GM04504 (cell line): ENCODE measurements at places on chromosomes 5 and 9.

DNA sequence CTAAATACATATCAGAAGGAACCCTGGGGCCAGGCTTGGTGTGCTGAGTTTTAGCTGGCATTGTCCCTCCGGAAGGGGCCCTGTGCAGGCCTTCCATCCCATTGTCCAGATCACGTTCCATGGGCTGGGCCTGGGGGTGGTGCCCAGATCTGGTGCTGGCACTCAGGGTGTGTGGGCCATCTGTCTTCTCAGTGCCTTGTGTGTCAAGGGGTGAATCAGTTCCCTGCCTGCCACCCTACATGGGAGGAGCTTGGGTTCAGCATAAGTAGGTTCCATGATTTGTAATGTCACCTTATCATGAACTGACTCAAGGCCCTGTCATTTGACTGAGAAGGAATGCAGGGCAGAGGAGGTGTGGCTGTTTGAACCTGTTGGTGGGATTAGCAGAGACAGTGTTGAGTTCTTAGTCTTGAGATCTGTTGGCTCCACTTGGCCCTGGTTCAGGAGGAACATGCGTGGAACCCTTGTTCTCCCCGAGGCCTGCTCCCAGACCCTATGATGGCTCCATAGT, 176.8 kb downstream of the MACROH2A1 start:
- DNase-seq, result no peak

DNA sequence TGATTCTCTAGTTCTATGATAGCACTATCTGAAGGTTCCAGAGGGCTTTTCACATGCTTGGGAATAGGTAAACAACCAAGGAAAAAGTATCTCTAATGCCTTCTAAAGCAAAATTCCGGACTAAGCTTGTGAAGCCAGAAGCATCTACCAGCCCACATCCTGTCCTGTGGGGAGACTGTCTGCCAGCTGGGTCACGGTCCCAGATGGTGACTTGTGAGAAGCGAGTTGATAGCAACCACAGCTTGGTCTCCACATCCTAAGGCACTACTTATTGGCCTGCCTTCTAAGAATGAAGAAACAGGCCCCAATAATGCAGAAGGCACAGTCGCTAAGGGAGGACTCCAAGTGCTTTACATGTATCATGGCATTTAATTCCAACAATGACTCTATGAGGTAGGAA, 184.1 kb upstream of the ADRA1B start:
- DNase-seq, result peak; percentile 17

DNA sequence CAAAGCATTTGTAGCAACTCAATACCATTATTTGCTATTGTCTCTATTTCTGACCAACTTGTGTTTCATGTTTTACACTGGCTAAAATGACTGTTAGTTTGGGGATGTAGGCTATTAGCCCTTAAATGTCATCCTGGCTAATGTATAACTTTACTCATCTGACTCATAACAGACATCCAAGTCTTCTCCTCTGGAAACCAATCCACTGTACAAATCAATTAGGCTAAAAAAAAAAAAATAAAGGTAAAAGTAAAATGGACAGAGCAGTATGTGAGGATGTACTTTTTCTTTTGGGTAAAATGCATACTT, 20.6 kb downstream of the MEGF9 start:
- DNase-seq, result no peak

DNA sequence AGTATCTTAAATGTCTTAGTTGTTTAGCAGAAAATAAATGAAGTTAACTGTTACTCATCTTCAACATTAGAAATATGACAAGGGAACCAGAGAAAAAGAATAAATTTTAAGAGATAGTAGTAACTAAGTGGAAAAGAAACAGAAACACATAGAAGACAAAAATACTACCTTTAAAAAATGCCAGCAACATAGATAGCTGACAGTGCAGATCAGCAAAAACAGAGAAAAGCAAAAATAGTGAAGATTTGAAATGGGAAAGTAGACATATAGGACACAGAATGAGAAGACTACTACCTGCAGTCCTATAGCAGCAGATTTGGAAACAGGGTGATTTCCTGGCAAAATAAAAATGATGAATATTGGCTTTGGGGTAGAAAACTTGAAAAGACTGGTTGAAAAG, 48.5 kb downstream of the ICE1 start:
- DNase-seq, result no peak

GRCh38 chr9:97809666-97810344, 43.2 kb upstream of the FOXE1 start:
- no peak for DNase-seq

GRCh38 chr9:12774861-12775678, at the start of gene LURAP1L:
TSS of gene LURAP1L (plus strand) at chr9:12775020. CDS start at chr9:12775716, 696 bp downstream.
- peak; percentile 68 for DNase-seq

- no peak for DNase-seq
Measured at GRCh38 chr5:132418881-132419280, 49.4 kb downstream of the SLC22A5 start.

GRCh38 chr9:16238623-16239138, 631.8 kb downstream of the BNC2 start:
- no peak for DNase-seq

DNA sequence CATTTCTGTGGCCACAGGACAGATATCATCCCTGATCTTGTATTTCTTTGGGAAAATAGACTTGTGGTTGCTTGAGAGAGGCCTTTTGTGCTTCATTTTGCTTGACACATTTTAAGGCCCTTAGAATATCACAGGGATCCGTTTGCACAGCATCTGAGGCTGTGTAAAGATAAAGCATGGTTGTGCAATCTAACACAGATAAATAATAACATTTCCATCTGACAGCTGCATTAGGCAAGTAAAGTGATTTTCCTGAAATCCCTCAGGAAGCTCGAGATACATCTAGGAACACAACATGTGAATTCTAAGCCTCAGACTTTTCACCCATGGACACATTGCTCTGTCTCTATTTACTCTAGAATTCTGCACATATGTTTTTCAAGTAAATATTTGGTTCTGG, 212.8 kb upstream of the ADAMTSL1 start:
- DNase-seq, result no peak

- DNase-seq, result peak; percentile 84
Measured at GRCh38 chr5:102959055-102959454, 160.9 kb downstream of the GIN1 start.

GRCh38 chr5:31161781-31162181, 31.7 kb upstream of the CDH6 start:
- DNase-seq, result no peak

DNA sequence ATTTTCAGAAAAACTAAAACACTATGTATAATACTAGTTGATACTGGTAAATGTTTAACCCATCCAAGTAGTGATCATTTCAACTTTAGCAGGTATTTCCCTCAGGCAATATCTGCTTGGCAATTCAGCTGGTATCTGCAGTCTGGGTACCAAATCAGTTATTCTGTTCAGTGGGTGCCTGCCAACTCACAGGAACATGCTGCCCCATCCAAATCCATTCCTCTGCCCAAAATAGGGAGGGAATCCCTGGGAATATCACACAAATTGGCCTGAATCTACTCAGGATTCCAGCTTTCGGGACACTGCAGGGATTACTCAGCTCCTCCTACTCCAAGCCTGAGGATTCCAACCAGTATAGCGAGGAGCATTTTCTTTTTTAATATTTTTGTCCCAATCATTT, 61.7 kb upstream of the PDE4D start:
- no peak for DNase-seq

- no peak for DNase-seq
Measured at GRCh38 chr5:165258197-165258771, 1752.9 kb downstream of the MAT2B start.

DNA sequence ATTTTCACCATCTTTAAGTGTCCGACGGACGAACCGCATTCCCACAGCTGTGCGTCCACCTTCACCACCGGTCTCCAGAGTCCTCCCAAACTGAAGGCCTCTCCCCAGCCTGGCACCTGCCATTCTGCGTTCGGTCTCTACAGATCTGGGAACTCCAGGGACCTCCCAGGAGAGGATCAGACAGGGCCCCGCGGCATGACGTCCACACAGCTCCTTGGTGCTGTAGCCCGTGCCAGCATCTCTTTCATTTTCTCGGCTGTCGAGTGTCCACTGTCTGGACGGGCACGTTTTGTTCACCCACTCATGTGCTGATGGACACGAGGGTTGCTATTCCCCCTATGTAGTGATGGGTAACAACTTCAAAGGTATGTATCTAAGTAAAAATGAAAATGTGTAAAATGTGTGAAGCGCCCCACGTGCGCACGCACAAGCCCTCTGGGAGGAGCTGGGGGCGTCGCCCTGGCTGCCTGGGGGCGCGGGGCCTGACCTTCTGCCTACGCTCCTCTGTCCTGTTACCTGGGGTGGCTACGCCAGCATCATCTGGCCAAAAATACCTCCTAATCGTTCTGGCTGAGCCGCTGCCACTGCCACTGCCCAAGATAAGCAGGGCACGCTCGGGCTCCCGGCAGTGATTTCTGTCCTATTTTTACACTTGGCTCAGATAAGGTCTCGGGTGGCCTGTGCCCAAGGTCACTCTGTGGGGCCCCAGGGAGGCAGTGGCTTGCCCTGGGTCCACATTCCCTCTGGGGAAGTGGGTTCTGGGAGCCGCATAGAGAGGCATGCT, 10.8 kb upstream of the SLC12A7 start:
- no peak for DNase-seq

GRCh38 chr5:136079195-136079985, 50.6 kb downstream of the TGFBI start:
- DNase-seq, result no peak

- DNase-seq, result no peak
Measured at GRCh38 chr9:107612136-107612535, 122.6 kb upstream of the KLF4 start.

DNA sequence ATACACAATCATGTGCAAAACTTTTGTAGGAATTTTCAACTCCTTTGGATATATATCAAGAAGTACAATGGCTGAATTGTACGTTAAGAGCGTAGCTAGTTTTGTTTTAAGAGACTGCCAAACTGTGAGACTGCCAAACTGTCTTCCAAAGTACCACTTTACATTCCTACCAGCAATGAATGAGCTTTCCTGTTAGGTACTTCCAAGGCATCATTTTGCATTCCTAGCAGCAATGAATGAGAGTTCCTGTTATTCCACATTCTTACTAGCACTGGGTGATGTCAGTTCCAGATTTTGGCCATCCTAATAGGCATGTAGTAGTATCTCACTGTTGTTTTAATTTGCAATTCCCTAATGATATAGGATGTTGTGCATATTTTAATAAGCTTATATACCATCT, 219.3 kb downstream of the KCNN2 start:
- no peak for DNase-seq

DNA sequence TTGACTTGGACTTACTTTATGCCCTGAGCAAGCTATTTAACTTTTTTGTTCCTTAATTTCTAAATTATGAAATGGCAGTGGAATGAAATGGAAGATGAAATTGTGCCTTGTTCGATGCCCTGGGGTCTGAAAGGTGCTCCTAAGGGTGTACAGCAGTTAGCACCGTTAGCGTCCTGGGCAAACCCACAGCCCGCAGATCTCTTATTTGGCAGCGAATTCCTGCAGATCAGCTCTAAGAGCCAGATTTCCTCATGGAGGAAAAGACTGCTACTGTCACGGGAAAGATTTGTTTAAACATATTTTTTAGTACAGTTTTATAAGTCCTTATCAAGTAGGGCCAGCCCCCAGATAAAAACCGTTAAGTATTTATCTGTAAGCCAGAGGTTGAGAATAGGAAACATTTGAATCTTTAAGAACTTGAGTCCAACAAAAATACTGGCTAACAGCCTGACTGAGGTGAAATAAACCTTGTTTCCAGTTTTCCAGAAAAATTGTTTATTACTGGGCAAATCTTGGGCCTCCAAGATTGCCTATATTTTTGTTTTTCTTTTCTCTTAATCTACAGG, 216.5 kb upstream of the DMRT1 start:
- no peak for DNase-seq

- DNase-seq, result no peak
Measured at GRCh38 chr5:152372875-152373274, 32.2 kb downstream of the NMUR2 start.

DNA sequence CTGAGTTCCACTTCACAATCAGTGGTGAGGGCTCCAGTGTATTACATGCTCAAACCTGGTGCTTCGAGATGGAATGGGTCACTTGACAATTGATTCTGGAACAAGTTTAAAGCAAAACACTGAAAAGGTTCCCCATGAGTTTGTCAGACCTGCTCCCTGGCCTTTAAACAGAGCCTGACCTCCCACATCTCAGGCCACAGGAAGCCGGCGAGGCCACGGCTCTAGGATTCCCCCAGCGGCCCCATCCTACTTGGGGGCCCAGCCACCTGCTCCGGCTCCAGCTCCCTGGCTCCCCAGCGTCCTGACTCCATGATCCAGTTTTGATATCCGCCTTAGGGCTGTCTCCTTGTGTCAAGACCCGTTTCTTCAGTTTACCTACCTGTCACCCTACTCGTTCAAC, 62.0 kb downstream of the TTLL11 start:
- DNase-seq, result no peak

DNA sequence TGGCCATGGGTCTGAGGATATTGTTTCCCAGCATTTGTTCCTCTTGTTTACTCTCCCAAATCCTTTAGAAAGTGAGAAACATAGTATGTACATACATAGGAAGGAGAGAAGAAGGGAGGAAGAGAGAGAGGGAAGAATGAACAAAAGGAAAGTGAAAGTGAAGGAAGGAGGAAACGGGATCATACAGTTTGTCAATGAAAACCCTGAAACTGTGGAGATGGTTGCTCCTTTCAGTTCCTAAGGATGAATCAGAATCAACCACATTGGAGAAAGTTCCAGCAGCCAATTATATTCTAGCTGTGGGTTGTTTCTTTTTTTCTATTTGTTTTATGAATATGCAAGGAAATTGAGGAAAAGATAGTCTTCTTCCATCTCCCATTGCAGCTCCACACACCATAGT, 396.5 kb downstream of the MLLT3 start:
- DNase-seq, result no peak

GRCh38 chr5:53503562-53504218, 23.3 kb downstream of the FST start:
- DNase-seq, result no peak

- DNase-seq, result no peak
Measured at GRCh38 chr9:96398582-96399324, 15.2 kb upstream of the SLC35D2 start.

- DNase-seq, result peak; percentile 79
Measured at GRCh38 chr5:173302546-173303155, 25.6 kb downstream of the STC2 start.

DNA sequence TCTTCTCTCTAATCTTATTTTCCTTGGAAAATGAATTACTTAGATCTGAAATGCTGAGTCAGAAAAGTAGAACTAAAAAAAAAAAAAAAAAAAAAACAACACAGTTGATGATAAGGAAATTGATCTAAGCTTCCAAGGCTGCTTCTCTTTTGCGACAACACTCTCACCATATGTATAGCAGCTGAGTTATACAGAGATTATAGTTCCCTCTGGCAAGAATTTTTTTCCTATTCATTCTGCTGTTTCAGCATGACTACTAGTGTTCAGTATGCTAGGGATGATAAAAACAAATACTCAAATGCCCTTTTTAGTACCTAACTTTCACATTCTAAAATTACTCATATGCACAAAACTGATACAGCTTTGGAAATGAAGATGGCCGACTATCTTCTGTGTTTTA, 267.3 kb downstream of the MLLT3 start:
- peak; percentile 33 for DNase-seq

DNA sequence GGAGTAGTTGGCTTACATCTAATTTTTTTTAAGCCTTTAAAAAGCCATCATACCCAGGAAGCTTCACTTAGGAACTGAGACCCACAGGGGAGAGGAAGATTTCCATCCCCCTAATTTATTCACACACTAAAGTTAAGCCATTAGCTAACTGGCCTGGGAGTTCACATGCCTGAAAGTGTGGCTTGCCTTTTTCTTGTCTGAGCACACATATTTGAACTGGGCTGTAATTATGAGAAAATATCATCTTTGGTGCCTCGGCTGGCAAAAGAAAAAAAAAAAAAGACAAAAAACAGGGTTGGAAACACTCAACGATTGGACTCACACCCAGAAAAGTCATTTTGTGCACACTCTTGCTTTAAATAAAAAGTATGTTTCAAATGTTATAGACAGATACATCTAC, 847.3 kb downstream of the MAT2B start:
- DNase-seq, result no peak

GRCh38 chr9:92666912-92667532, 2.9 kb downstream of the IPPK start:
- no peak for DNase-seq
